ENCODE measurements at places on chromosomes 13 and 19. TPM values are rescaled to one million over a fixed set of nuclear protein-coding genes. Genes with fewer than 3 reads are reported as not detected.

GRCh38 chr13:107035186-107035585 is 467.2 kb upstream of the ARGLU1 start:
- no peak for DNase-seq

GRCh38 chr13:63446329-63446728 is 2030.7 kb upstream of the PCDH20 start:
- no peak for DNase-seq

DNA sequence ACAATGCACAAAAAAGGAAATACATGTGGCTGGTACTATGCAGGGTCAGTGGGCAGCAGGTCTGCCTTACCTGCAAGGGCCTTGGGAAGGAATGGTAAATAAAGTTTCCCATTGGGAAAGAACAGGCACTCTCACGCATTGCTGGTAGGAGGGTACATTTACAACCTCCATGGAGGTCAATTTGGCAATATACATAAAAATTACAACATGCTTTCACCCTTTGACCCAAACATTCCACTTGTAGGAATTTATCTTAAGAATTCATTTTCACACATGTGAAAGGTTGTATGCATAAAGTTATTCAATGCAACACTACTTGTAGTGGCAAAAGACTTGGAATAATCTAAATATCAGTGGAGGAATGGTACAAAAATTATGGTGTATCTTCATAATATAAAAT is 216.4 kb downstream of the DLEU7 start:
- DNase-seq: no peak

The QPCTL gene
- total RNA-seq: 9.0 TPM

The HIPK4 gene
- 0.11 TPM for total RNA-seq

The TUBA3C gene
- total RNA-seq: not detected

DNA sequence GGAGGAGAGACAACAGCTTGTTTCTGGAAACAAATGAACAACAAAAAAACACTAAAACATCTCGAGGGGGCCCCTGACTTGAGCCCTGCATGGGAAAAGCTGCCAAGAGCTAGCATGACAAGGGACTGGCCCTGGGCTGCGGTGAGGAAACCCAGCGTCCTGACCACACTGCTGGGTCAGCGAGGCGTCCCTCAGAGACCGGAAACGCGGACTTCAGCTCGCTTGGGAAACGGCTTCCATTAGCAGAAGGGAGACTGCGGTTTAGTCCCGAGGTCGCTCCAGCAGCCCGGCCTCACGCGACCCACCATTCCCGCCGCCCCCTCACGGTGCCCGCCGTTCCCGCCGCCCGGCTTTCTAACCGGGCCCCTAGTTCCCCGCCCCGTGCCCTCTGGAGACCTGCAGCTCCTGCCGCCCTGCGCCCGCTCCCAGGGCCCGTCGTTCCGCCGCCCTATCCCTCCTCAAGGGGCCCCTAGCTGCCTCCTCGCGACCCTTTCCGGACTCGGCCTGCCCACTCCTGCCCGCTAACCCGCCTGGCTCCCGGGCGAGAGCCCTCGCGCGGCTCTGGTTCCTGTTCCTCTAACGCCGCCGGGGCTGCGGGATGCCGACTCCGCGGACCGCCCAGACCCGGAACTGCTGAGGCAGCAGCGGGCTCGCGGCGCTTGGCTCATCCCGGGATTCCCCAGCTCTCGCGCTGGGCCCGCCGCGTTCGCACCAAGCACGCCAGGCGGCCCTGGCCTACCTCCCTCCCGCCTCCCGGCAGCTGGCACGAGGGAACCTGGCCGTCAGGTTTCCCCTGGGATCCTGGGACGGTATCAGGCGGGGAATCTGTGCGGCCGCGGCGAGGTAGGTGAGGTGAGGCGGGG is at the start of gene CCDC122:
Gene CCDC122, minus strand, starts transcription at position 849 of the 863 bp plus-strand sequence. CDS start 10,364 bp downstream, outside the sequence.
- peak; percentile 68 for DNase-seq

The ICAM3 gene
- total RNA-seq: 5.1 TPM

- DNase-seq: no peak
These were observed 7.1 kb upstream of the WDR18 start for GRCh38 chr19:977058-977464.

GRCh38 chr13:100364591-100364990 is 224.0 kb downstream of the GGACT start:
- DNase-seq: no peak

All from progenitor cell of endocrine pancreas (in vitro differentiated cells).